ENCODE measurements at places on chromosomes 2 and 18.
A peak's percentile ranks its signal among the peaks of the same experiment; 100 is the strongest.

- DNase-seq = no peak
These were observed 44.2 kb upstream of the LYPD6B start for GRCh38 chr2:148994341-148994740.

DNA sequence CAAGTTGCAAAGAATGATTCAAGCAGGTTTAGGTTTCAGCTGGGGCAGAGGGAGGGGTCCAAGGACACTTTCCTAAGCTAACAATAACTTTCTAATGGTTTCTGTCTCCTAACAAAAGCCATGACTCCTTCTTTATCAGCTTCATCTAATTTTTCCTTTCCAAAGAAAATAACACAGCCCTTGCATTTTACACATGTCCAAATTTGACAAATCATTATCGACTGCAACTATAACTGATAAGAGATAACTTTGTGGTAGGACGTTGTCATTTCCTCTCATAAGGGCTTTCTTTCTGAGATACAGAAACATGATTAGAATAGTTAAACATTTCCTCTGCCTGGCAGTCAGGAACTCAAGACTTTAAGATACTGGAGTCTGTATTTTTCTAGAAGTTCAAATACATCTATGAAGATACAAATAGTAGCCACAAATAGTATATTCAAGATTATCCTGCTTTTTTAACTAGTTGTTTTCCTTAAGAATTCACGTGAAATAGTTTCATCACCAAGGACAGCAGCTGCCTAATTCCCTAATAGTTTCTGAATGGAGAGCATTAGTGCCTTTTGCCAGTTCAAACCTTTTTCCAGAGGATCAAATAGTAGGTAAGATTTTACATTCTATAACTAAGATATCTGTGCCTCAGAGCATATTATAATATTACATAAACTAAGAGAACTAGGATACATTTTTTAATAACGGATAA is 263.2 kb downstream of the EXOC6B start:
- no peak for DNase-seq

DNA sequence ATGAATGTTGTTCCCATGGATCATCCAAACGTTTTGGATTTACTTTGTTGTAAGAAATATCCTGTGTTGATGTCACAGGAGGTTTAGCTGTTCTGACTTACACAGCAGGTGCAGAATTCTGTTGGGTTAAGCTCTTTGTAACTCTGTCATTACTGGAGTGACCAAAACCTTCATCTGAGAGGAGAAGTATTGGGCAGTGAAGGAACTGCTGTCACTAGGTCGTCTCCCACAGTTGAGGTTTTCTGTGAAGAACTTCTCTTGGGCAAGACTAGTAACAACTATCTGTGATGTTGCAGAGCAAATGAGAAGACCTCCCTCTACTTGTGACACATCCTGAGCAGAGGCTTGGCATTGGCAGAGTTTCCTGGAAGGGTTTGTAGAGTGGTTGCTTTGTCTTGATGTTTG is 2.9 kb downstream of the SPTBN1 start:
- DNase-seq = no peak

GRCh38 chr2:219021591-219021990 is 19.7 kb downstream of the CFAP65 start:
- DNase-seq = no peak

GRCh38 chr2:46561731-46562450 is 82.5 kb downstream of the TMEM247 start:
- DNase-seq = no peak

- no peak for DNase-seq
These were observed 8.7 kb upstream of the NGEF start for GRCh38 chr2:233021771-233022170.

GRCh38 chr18:32577561-32577960 is 106.9 kb upstream of the GAREM1 start:
- no peak for DNase-seq

- no peak for DNase-seq
These were observed 78.9 kb downstream of the CD8B2 start for GRCh38 chr2:106566050-106566449.

DNA sequence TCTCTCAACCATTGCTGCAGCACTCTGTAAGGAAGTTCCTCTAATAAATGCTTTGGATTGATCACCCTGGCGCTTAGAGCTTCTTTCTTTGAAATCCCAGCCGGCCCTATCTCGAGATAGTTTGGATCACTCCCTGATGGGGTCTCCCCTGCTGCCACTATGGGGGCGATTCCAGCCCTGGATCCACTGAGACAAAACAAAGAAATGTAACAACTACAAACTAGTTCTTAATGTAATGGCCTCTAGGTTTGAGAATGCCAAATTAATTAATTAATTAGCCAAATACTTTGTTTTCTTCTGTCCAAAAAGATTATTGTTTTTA is 15.2 kb downstream of the SRSF7 start:
- no peak for DNase-seq

GRCh38 chr2:120877409-120877808 is 141.7 kb downstream of the GLI2 start:
- no peak for DNase-seq

GRCh38 chr2:204074456-204074855 is 137.9 kb downstream of the ICOS start:
- no peak for DNase-seq

GRCh38 chr2:102453501-102453900 is 19.5 kb upstream of the SLC9A4 start:
- no peak for DNase-seq

- DNase-seq = peak; percentile 37
These were observed 86.4 kb downstream of the NCOA1 start for GRCh38 chr2:24577481-24577880.

- DNase-seq = no peak
These were observed 63.3 kb upstream of the ACTR3 start for GRCh38 chr2:113826346-113827285.

DNA sequence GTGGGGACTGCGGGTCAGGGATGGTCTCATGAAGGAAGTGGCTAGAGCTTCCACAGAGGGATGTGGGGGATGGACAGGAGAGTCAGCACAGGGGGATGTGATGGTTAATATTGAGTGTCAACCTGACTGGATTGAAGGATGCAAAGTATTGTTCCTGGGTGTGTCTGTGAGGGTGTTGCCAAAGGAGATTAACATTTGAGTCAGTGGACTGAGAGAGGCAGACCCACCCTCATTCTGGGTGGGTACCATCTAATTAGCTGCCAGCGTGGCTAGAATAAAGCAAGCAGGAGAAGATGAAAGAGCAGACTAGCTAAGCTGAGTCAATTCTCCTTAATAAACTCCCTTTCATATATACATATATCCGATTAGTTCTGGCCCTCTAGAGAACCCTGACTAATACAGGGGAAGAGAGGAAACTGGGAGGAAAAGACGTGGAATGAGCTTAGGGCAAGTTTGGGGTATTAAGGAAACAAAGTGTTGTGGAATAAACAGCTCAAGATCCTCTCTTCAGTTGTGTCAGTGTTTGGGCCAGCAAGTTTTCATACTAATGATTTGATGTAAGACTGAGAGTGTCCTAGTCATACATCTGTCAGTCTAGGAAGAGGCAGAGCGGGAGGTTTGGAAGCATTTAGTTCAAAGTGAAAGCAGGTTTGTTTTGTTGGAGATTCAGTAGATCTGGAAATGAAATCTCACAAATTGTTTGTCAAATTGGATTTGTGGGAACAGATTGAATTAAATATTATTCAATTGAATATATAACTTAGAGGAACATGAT is 135.2 kb upstream of the NT5C1B start:
- DNase-seq = no peak

DNA sequence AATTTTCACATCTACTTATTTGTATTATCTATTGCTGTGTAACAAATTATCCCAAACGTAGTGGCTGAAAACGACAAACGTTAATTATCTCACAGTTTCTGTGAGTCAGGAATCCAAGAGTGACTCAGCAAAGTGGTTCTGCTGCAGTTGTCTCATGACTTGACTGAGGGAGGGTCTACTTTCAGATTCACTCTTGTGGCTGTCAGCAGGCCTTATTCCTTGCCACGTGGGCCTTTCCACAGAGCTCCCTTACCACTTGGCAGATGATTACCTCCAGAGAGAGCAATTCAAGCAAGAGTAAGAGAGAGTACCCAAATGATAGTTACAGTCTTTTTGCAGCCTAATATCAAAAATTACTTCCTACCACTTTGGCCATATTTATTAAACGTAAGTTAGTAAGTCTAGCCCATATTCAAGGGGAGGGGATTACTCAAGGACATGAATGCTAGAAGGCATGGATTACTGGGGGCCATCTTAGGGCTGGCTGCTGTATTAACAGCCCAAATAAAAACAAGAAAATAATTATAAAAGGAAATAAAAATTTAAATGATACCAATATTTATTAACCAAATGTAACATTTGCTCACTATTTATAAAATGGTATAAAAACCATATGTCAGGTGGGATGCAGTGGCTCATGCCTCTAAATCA is 48.7 kb upstream of the NBEAL1 start:
- peak; percentile 14 for DNase-seq
